ENCODE measurements at places on chromosomes 12 and 14.

DNA sequence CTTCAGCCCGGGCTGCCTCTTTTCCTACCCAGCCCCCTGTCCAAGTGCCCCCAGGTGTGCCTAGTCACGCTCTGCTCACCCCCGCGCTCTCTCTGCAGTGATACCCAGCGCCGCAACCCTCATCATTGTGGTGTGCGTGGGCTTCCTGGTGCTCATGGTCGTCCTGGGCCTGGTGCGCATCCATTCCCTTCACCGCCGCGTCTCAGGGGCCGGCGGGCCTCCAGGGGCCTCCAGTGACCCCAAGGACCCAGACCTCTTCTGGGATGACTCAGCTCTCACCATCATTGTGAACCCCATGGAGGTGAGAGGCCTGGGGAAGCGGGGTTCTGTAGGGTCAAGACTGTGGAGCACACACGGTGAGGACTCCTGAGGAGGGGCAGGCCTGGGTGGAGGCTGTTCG, 27.2 kb downstream of the CLSTN3 start:
- DNase-seq, result no peak

- DNase-seq, result no peak
Measured at GRCh38 chr12:98419081-98419794, 96.2 kb upstream of the TMPO start.

- DNase-seq, result no peak
Measured at GRCh38 chr12:28303192-28303591, 112.9 kb downstream of the CCDC91 start.

DNA sequence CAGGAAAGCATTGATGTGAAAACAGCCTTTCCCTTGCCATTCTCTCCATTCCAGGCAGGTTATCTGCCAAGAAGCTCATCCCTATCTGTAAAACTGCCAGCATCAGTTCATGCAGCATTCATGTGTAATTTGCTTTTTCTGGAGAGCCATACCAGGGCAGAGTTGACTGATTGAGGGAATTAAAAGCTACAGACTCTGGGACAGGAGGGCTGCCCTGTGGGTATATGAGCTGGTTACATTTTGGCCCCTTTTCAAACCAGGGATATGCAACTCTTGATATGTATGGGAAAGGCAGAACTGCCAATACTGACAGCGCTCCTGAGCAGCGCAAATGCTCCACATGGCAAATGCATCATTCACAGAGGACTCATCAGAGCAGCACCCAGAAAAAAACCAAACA, 53.7 kb downstream of the SYT1 start:
- DNase-seq, result no peak

DNA sequence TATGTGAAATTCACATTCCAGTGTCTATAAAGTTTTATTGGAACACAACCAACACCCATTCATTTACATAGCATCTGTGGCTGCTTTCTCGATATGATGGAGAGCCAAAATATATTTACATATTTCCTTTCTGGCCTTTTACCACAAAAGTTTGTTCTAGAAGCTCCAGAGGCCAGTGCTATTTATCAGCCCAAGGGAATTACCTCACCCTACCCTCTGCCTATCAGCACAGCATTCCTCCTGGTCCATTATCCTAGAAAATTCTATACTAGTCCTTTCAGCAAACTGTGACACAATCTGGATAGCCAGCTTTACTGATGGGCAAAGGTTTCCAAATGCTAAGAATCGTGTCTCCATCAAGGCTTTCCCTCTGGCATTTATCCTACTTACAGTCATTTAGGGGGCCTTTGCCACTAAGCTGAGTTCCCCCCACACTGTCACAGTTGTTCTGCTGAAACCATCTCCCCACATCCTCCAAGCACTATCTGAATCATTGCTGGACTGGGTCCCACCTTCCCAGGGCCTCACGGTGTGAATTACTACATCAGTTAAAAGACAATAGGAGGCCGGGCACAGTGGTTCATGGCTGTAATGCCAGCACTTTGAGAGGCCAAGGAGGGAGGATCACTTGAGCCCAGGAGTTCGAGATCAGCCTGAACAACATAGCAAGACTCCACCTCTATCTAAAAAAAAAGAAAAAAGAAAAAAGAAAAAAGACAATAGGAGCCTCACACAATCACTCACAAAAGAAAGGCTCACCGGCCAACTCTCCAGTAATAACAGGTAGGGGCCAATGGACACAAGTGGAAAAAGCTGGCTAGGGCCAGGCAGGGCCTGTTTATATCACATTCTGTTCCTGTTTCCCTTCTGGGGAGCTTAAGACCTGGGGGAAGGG, 12.1 kb downstream of the SYNE3 start:
- DNase-seq, result no peak

DNA sequence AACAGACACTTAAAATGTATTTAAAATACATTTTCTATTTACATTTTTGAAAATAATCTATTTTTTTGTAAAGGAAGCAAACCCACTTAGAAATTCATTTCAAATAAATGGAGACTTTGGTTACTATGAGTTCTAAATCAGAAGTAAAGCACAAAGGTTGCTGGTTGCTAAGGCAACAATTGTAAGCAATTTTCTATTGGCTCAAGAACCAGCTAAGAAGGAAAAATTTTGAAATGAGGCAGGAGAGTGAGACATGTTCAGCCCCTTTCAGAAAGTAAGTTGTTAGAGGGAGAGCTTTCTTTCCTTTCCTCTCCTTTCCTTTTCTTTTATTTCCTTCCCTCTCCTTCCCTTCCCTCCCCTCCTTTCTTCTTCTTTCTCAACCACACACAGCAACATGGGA, 80.7 kb downstream of the PRMT8 start:
- DNase-seq, result no peak

DNA sequence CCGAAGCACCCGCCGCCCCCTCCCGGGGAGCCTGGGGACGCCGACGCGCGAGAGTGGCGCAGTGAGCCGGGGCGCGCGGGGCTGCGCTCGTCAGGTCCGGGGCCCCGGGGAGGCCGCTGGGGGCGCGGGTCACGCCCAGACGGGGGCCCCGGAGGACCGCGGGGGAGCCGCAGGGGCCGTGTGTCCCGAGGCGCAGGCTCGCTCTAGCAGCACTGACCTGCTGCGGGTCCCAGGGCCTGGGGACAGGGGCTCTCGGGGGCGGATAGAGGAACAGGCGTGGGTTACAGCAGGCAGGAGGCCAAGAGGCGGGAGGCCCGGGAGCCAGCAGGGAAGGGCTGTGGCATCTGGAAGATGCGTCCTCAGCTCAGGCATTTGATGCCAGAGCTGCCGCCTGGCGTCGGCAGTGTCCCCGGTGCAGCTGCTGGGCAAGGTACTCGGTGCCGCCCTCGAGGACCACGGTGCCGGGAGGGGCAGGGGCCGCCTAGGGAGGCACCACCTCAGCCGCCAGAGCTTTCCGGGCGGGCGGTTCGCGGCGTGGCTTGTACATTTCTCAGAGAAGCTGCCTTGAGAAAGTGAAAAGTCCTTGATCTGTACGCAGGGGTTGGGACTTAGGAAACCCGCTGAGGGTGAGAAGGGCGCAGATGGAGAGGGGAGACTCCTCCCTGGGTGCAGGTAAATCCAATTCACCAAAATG, 1.2 kb downstream of the WNT5B start:
- DNase-seq, result no peak

- no peak for DNase-seq
Measured at GRCh38 chr14:95711476-95712176, 2.3 kb downstream of the TCL1A start.

DNA sequence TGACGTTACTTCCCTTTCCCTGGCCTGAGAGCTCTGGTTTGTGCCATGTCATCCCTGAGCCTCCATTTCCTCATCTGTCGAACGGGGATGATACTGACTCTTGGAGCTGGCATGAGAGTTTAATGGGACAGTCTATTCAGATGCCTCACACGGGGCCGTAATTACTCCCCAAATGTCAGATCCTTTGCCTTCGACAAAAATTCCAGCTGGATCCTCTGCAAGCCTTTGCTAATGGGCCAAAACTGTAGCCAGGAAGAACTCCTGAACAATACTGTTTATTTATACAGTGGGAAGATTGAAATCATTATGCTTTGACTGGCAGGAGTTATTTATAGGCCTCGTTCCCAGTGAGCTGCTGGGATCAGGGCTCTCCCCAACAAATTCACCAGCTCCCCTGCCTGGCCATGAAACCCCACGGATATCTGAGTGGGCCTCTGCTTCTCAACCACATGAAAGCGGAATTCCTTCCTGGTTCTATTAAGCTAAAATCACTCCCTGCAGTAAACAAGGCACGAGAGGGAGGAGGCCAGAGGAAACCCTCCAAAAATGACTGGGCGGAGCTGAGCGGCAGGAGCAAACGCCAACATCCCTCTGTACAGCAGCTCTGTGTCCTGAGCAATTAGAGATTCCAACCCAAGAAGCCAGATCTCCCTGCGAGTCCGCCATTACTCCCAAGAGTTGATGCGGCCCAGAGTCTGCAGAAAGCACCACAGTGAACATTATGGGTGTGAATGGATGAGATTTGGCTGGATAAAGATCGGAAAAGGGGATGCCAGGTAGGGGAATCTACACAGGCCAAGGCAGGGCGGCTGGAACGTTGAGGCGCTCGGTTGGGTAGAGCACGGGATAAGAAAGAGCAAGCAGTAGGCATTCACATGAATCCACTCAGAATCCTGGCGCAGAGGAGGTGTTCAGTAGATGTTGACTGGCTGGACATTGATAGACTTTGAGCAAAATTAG, 326.1 kb downstream of the BCL11B start:
- DNase-seq, result no peak

- no peak for DNase-seq
Measured at GRCh38 chr14:19974844-19975243, 547 bp upstream of the OR4K15 start.

GRCh38 chr14:61178226-61179060, 102.7 kb downstream of the TMEM30B start:
- DNase-seq, result no peak

- no peak for DNase-seq
Measured at GRCh38 chr14:36113341-36113740, 63.2 kb downstream of the PTCSC3 start.

GRCh38 chr12:108849660-108850059, 7.7 kb downstream of the SSH1 start:
- no peak for DNase-seq

- no peak for DNase-seq
Measured at GRCh38 chr12:126282691-126283090, 1217.5 kb downstream of the AACS start.

DNA sequence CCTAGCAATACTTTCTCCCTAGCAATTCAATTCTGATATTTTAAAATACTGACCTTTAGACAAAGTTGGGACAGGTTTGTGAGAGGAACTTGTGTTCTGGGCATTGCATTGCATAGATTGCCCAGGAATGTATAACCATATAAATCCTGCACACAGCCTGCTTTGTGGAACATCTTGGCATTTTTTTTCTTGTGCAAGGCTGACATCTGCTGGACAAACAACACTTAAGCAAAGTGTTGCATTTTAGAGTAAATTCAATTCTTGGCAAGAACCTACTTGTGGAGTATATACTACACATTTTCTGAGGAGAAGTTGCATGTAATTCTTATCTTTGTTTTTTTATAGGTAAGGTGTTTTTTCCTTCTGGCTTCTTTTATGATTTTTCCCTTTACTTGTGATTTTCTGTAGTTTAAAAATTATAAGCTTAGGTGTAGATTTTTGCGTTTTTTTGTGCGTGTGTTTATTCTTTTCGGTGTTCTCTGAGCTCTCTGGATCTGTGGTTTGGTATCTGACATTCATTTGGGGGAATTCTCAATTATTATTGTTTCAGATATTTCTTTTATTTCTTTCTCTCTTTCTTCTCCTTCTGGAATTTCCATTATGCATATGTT, 26.4 kb downstream of the TESPA1 start:
- DNase-seq, result peak; percentile 15

DNA sequence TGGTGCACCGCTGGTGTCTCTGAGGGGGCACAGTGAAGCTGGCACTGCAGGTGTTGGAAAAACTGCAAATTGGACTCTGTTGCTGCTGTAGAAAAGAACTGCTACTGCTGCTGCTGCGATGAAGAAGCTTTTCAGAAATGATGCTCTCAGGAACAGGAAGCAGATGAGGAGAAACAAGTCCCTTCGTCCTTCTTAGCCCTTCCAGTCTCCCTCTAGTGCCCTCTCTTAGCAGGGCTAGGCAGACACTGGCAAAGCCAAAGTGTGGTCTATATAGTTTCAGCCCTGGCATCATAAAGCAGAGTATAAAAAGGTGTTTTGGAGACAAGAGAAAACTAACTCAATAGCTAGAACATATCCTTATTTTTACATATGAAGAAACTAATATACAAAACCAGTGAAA, 174.5 kb downstream of the MYRFL start:
- no peak for DNase-seq

DNA sequence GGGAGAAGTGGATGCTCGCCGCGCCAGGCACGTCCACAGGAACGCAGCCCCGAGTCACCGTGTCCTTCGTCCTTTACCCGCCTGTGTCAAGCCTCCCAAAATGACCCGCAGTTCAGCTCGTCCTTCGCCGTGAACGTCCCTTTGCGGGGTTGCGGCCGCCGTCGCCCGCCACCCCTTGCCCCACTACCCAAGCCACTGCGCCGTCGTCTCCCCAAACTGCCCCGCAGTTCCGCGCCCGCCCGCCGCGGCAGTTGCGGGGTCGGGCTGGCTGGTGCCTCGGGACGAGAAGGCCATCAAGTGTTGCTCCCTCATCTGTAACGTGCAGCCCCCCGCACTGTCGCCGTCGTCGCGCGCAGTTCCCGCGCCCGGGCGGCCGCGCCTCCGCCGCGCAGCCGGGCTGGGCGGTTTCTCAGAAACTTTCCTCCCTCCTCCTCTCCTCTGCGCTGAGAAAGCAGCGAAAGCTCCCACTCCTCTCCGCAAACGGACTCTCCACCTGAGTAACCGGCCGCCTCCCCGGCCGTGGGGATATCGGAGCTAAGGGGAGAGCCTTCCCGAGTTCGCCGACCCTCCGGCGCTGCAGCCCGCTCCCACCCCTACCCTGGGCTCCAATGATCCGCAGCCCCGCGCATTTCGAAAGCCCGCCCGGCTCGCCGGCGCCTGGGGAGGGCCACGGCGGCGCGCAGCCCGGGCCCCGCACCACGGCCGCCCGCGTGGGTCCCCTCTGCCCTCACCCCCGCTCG, 6.7 kb downstream of the CDKN1B start:
- no peak for DNase-seq

GRCh38 chr14:103546652-103547454, 15.6 kb downstream of the BAG5 start:
- DNase-seq, result peak; percentile 39

GRCh38 chr14:55129086-55129427, at the start of gene LGALS3:
Gene LGALS3, plus strand, starts transcription at chr14:55129252. Its CDS starts 8,122 bp downstream, at chr14:55137374.
- no peak for DNase-seq

All from NCI-H1436 treated with DMSO at 0.1 percent for 48 hours (cell line).